ENCODE measurements at places on chromosomes 2 and 18.

DNA sequence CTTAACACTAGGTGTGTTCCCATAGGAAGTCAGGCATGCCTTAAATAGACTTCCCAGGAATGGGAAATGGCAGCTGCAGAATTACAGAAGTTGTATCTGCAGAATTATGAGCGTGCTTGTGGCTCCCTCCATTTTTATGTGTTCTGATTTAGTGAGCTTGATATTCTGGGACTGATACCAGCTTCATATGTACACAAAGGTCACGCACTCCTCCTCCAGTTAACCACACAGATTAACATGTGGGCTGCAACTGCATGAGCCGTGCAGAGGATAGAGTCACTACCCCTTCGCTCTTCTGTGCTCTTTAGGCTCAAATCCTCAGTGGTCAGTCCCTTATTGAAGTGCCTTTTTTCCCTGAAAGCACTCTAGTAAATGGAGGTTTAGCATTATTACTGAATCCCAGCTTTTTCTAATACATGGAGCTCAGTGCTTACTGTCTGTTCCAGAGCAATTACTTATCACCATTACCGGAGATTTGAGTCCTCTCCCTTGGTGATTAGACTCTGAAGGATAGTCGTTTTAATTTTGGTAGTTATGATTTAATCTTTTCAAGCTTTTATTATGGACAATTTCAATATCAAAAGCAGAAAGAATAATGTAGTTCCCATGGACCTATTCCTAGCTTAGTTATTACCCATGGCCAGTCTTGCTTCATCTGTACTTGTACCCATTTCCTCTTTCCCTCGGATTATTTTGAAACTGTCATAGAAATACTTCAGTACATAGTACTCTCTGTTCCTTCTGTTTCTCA is 238.3 kb downstream of the PRKCE start:
- DNase-seq: no peak

GRCh38 chr18:10205151-10205550 is 249.3 kb upstream of the APCDD1 start:
- no peak for DNase-seq

- no peak for DNase-seq
These were observed 45.4 kb downstream of the LCT start for GRCh38 chr2:135791418-135792190.

- DNase-seq: no peak
These were observed 62.8 kb downstream of the NBEAL1 start for GRCh38 chr2:203077451-203077850.

- DNase-seq: no peak
These were observed 57.0 kb upstream of the DYNC1I2 start for GRCh38 chr2:171630089-171630770.

GRCh38 chr2:8737571-8738175 is 55.8 kb downstream of the ID2 start:
- no peak for DNase-seq

DNA sequence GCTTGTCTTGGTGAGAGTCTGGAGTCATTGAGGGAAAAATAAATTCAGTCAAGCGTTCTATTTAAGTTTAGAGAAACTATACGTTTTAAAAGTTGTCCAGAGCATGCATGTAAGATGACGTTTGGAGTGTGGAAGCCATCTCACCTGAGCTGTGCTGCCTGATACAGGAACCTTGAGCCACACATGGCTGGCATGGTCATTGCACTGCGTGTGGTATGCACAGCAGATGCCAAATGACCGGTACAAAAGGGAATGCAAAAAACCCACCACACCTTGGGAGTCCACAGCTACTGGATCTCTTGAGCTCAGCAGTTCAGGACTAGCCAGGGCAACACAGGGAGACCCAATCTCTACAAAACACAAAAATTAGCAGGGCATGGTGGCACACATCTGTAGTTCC is 4.3 kb downstream of the MZT2B start:
- no peak for DNase-seq

- DNase-seq: no peak
These were observed 583.6 kb downstream of the FBXO15 start for GRCh38 chr18:73563901-73564472.

DNA sequence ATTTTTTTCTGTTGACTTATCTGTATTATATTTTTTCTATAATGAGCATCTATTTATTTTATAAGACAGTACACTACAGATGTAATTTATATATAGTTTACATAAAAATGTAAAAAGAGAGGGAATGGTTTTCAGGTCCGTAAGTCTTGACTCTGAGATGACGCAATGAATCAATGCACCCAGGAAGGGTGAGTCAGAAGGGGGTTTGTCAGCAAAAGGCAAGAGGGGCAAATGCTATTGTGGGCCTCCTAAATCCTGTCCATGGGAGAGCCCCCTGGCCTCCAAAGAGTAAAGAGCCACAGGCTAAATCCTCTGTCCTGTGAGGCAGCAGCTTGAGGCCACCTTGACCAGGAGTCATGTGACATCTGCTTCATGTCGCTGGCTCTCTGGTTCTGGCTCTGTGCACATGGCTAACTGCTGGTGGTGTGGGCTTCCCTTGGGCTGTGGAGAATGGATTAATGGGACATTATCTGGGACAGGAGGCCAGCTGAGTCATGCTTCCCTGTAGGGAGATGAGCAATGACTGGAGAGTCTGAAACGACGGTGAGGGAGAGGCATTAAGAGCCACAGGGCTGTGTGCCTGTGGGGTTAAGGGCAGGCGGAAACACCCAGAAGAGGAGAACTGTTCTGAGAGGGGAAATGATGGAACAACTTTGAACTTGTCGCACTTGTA is 22.8 kb upstream of the ASB18 start:
- DNase-seq: no peak

GRCh38 chr2:3377279-3377611 is 373 bp downstream of the EIPR1 start:
- DNase-seq: peak; percentile 64
